Adipocyte (in vitro differentiated cells): ENCODE measurements at places on chromosomes 4 and X.
A peak's percentile ranks its signal among the peaks of the same experiment; 100 is the strongest.

DNA sequence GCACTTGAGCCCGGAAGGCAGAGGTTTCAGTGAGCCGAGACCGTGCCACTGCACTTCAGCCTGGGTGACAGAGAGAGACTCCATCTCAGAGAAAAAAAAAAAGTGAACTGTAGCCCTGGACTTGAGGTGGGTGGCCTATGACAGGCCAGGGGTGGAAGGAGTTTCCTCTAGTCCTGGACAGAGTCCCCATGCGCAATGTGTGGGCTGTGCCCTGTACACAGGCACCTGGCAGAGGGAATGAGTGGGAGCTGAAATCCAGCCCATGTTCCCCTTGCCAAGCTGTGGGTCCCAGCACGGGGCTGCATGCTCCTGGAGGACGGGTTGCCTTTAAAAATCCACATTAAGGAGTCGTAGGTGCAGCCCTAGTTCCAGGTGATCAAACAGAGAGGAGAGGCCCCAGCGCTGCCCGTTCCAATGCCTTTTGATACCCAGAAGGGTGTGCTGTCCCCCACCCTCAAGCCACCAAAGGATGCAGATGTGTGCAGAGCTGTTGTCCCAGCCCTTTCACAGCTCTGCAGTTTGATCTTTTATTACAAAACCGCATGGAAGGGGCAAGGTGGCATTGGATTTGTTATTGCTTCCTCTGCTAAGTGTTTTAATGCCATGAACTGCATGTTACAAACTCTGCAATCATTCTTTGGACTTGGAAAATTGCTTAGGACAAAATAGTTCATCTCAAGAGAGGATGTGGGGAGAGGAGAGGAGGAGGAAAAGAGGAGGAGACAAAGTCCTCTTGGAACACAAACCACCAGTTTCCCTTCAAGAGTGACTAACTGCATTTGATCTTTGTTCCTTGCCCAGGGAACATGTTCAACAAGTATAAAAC is 38.0 kb upstream of the PDK3 start:
- peak; percentile 27 for DNase-seq

- no peak for DNase-seq
Measured at GRCh38 chrX:130788786-130789581, 114.0 kb downstream of the ENOX2 start.

DNA sequence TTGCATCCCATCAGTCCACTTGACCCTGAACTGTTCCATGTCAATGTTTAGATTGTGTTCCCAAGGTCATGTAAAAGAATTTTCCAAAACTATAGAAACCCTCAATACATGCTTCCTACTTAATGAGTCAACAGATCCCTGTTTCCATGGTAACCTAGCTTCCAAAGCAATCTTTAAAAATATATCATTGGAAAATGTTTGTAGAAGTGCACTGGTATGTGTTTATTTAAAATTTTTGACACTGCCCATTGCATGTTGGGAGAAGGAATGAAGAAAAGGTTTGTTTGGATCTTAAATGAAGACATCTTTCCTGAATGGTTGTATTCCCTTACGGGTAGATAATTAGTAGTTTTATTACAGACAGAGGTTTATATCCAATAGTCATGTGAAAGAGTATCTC is 345.3 kb downstream of the GABRG1 start:
- no peak for DNase-seq

DNA sequence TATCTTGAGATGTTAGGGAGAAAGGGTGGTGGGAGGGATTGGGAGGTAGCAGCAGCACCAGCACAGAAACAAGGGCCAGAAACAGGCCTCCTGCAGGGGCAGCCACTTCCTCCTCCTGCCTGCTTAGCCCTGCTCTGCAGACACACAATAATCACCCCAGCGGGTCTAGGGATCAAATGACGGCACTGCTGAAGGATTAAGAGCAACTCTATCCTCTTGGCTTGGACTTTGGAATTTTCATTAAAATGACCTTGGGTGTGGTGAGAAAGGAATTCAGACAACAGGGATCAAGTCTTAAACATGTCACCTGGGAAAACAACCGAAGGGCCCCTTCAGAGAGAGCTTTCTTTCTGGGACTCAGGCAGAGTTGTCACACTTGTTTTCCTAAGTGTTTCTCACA is 353.4 kb downstream of the SPRY1 start:
- DNase-seq, result peak; percentile 23

- DNase-seq, result peak; percentile 64
Measured at GRCh38 chrX:45712067-45712466, 511.4 kb upstream of the DIPK2B start.

DNA sequence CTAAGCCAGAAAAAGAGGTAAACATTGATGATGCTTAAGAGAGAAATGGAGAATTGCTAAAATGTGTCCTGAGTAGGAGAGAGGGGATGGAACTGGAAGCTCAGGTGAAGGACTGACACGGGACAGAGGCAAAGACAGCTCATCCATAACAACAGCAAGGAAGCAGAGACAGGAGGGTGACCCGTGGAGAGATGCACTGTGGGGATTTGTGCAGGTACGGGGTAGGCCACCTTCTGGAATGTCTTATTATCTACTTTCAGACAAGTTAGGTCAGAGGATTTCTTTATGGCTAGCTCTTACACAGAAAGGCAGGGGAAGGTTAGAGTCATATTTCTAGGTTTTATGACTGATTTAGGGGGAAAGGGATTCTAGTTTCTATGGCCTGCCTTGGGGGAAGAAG is 31.7 kb downstream of the RXFP1 start:
- DNase-seq, result no peak

DNA sequence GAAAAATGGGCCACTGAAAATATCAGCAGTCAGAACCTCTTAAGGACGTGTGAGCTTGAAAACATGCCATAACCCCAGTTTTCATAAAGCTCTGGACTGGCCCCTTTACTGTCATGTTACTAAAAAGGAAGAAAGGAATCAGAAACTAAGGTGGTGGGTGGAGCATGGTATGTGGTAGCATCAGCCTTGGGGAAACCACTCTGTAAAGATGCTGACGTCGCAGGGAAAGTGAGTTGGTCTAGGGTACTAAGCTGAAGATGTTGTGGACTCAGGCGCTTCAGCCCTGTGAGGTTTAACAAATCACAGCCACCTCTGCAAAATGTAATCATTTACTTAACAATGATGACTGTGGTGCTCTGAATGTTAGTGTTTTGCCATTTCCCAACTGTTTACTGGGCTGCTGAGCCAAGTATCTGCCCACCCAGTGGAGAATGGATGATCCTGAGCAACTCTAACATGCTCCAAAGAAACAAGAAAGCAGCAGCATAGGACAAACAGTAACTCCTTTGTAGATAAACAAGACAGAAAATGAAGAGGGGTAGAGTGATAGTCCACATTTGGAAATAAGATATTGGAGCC is 33.4 kb downstream of the C4orf54 start:
- DNase-seq, result no peak

DNA sequence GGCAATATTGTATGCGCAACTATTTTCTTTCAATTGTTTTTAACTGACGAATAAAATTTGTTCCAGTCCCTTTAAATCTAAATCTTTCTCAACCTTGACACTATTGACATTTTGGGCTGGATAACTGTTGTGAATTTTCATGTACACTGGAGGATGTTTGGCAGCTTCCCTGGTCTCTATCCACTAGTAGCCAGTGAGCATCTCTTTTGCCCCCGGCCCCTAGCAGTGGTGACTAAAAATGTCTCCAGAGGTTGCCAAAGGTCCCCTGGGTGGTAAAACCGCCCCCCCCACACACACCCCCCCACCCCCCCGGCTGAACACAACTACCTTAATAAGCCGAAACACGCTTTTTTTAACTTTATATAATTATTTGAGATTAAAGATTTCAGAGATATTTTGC is 514 bp downstream of the FANCB start:
- DNase-seq, result no peak

DNA sequence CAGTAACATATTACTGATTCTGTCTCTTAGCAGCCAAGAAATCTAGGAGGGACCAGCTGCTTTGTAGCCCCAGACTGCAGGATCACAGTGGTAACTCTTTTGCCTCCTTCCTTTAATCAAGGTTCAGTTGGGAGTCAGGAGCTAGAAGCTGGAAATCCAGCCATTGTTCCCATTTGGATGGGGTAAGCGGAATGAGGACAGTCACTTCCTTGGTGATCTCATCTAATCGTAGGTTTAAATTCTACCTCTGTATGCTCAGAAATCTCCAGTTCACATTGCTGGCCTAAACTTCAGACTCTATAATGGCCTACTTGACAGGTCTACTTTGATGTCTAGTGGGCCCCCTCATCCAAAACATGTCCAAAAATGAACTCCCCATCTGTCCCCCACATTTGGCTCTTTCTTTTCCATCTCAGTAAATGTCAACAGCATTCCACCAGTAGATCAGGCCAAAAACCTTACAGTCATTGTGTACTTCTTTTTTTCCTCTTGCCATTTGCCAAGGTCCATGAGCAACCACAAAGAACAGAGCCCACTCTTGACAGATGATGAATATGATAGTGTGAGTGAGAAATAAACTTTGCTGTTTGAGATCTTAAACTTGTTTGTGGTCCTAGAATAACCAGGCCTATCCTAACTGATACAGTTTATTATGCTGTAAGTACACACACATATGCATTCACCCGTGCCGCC is 40.1 kb downstream of the WWC2 start:
- DNase-seq, result no peak

DNA sequence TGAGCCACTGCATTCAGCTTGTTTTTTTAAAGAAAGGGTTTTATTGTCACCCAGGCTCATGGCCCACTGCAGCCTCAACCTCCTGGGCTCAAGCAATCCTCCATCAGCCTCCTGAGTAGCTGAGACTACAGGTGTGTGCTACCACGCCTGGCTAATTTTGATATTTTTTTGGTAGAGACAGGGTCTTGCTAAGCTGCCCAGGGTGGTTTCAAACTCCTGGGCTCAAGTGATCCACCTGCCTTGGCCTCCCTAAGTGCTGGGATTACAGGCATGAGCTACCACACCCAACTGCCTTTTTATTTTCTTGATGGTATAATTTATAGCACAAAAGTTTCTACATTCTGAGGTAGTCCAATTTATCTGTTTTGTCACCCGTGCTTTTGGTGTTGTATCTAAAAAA is 38.9 kb downstream of the SAT1 start:
- DNase-seq, result no peak

- peak; percentile 78 for DNase-seq
Measured at GRCh38 chr4:129641179-129641578, 545.2 kb downstream of the C4orf33 start.

GRCh38 chr4:151801547-151802516 is 41.0 kb upstream of the GATB start:
- peak; percentile 74 for DNase-seq

DNA sequence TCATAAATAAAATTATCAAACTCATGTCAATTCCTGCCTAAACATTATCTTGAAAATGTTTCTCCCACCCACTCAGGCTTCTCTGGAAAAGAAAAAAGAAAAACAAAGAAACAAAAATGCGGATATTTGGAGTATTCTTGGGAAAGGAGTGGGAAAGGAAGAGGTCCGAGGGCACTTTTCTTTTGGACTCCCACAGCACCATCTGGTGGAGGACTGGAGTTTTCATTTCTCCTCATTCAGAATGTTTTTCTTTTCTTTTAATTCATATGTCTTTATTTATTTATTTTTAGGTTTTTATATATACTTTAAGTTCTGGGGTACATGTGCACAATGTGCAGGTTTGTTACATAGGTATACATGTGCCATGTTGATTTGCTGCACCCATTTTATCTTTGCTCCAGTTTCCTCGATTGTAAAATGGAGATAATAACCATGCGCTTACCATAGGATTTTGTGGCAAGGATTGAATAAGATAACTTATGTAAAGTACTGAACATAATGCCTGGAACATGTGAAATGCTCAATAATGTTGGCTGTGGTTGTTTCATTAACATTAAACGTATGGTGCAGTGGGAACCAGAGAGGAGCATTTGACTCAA is 8.0 kb upstream of the KCNE5 start:
- peak; percentile 51 for DNase-seq

- peak; percentile 23 for DNase-seq
Measured at GRCh38 chr4:33931026-33931425, 2313.3 kb downstream of the ARAP2 start.

GRCh38 chr4:175246941-175247340 is 328.8 kb downstream of the ADAM29 start:
- peak; percentile 37 for DNase-seq

DNA sequence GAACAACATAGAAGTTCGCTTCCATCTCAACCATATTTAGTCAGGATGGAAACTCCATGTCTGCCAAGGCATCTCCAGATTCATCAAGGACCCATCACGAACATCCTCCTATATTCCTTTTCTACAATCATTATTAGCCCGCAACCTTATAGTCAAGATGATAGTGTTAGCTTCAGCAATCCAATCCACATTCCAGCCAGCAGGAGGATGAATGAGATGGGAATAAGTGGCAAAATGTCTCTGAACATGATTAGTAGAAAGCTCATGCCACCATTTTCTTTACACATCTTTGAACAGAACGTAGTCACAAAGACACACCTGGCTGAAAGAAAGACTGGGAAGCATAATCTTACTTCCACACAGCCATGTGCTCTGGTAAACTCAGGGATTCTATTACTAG is 18.6 kb upstream of the NR0B1 start:
- DNase-seq, result no peak

DNA sequence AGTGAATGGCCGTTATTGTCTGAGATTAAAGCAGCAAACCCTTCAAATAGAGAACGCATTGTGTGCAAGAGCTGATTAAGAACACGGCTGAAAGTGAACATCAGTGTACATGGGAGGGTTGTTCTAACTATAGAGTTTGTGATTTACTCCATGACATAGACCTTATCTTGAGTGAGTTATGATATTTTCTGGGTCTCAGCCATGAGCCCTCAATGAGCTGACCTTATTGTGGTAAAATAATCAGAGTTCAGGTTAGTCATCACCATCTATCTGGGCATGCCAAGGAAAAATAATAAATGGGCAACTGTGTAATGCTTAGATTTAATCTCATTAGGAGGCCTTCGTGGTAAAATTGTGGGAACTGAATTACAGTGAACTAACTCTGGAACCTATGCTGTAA is 33.2 kb upstream of the CLDN24 start:
- DNase-seq, result peak; percentile 6

DNA sequence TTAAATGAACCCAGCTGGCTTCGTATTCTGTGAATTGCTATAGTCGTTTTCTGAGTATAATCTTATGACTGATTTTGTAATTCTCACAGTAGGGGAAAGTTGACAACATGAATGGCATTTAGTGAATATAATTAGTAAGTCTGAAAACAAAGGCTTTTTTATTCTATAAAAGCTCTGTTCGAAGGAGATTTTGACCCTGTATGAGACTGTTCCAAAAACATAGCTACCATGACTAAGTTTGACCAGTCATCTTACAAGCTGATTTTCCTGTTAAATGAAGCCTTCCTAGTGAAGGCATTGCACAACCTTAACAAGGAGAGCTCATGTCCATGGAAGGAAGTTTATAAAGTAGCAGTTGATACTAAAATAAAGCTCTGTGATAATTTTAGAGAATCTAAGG is 242.3 kb downstream of the RPA4 start:
- peak; percentile 38 for DNase-seq
